ENCODE measurements at places on chromosomes 12 and 14.

DNA sequence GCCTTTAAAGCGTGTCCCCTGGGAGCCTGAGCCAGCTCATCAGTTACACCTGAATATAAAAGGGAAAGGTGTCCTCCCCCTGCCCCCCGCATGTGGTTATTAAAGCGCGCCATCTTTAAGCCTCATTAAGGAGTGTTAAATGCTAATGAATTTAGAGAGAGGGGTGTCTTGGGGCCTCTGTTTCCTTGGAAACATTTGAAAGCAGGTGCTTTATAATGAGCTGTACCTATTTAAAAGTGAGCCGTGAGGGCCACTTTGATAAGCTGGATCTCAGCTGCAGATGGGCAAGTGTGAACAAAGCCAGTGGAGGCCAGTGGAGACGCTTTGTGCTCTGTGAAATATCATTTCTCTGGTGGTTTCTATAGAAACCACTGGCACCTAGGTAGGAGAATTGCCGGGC, 84.0 kb downstream of the BEGAIN start:
- DNase-seq = no peak

GRCh38 chr12:124082687-124083086, 109.7 kb downstream of the ZNF664 start:
- DNase-seq = no peak

GRCh38 chr12:18570543-18570942, 167.3 kb downstream of the PLCZ1 start:
- DNase-seq = no peak

DNA sequence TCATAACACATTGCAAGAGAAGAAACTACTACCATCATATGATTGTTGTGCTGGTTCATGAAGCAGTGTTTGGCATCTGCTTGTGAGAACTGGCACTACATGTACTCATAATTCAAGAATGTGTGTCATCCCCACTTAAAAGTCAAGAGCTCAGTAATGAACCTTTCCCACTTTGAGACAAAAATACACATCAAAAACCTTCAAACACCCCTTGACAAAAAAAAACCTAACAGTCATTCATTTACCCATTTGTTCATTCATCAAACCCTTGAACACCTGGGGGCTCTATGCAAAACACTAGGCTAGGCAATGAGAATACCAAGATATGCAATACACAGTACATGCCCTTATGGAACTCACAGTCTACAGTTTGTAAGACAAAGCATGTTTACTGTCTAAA, 40.0 kb downstream of the KIF21A start:
- DNase-seq = no peak

GRCh38 chr12:16955083-16955657, 349.2 kb upstream of the LMO3 start:
- DNase-seq = no peak

DNA sequence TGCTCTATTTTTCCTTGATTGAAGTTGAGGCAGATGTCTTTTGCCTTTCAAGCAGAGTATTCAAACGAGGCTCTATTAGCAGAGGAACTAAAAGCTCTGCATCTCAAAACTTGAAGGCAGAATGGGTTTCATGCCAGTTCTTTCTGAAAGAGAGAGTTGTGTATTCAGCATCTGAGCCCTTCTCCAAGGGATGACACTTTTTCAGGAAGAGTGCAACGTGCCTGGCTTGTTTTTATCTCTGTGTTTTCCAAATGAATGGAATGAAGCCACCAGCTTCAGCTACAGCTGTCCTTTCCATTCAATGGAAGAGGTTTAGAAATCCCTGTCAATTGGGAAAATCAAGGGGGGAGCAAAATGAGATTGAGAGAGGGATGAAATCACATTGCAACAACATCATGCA, 14.6 kb downstream of the BEST3 start:
- peak; percentile 24 for DNase-seq

GRCh38 chr14:54890788-54891187, 11.8 kb downstream of the GCH1 start:
- no peak for DNase-seq

GRCh38 chr12:110102255-110102654, 21.9 kb upstream of the IFT81 start:
- no peak for DNase-seq

DNA sequence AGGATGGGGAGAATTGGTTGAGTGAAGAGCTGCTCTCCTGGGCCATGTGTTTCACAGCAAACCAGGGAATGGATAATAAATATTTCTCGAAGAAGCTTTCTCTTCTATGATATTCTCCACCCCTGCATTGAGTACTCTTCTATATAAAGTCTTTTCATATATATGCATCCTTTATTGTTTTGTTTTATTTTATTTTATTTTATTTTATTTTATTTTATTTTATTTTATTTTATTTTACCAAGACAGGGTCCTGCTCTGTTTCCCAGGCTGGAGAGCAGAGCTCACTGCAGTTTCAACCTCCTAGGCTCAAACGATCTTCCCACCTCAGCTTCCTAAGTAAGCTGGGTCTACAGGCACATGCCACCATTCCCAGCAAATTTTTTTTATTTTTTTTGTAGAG, 85.8 kb downstream of the SCN8A start:
- no peak for DNase-seq

- no peak for DNase-seq
Measured at GRCh38 chr12:87336814-87337336, 692.3 kb downstream of the C12orf50 start.

DNA sequence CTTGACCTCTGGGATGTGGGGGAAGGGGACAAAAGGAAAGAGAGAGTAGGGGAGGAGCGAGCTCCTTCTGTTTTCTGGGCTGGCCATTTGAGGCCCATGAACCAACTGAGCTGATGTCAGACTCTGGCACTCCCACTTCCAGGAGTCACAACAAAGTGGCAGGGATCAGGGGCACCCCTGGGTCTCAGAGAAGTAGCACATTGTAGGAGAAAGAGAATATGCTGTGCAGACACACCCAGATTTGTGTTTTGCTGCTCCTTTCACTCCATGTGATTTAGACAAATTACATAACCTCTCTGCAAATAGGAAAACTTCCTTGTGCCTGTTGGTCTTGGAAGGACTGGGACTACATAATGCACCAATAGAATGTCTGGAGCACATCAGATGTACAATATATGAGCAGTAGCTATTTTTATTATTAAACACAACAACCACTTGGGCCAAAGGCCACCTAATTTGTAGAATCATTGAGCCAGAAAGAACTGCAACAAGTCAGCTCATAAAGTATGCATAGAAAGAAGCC, 265.5 kb downstream of the ZFP36L1 start:
- no peak for DNase-seq

DNA sequence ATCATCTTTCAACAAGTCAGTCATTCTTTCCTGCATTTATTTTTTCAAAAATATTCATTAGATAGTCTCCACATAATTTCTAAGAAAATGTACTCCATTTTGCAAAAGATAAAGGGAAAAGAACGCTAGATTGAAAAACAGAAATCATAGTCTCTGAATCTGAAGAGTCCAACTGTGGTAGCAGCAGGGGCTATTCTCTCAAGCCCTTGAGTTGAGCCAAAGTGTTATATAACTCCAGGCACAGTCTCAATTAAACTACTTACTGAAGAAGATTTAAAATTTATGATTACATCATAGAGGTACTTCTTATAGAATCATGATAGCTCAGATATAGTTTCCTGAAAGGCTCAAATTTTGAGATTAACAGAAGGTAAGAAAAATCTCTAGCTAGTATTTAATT, 5.8 kb downstream of the LDHB start:
- no peak for DNase-seq

- no peak for DNase-seq
Measured at GRCh38 chr12:111434049-111434448, 28.3 kb downstream of the SH2B3 start.

- DNase-seq = no peak
Measured at GRCh38 chr14:69643430-69644200, 32.2 kb downstream of the SUSD6 start.

GRCh38 chr12:19388131-19388549, 51.2 kb upstream of the AEBP2 start:
- no peak for DNase-seq

DNA sequence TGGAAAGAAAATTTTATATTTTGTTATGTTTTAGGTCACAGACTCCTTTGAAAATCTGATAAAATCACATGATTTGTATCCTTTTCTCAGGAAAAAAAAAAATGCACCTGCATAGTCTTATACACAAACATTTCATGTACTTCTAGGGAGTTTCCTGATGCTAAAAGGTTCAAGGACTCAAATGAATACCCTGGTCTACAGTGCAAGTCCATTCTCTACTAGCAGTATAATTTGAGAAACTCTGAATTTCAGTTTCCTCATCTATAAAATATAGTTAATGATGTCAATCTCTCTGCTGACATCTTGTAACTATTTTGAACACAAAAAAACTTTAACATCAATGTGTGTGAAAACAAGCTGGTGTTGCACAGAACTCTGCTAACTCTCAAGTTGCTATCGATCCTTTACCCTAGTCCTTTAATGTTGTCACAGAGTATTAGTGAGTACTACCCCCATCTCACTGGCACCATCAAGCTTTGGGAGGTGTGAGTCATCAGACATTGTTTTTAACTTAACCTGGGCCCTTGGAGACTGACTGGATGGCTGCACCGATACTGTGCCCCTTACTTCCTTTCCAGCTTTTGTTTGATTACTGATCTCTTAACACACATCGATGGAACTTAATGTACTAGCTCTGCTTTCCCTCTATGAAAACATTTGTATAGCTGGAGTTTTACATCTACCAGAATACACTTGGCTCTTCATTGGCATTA, 251.9 kb upstream of the SOX5 start:
- no peak for DNase-seq

DNA sequence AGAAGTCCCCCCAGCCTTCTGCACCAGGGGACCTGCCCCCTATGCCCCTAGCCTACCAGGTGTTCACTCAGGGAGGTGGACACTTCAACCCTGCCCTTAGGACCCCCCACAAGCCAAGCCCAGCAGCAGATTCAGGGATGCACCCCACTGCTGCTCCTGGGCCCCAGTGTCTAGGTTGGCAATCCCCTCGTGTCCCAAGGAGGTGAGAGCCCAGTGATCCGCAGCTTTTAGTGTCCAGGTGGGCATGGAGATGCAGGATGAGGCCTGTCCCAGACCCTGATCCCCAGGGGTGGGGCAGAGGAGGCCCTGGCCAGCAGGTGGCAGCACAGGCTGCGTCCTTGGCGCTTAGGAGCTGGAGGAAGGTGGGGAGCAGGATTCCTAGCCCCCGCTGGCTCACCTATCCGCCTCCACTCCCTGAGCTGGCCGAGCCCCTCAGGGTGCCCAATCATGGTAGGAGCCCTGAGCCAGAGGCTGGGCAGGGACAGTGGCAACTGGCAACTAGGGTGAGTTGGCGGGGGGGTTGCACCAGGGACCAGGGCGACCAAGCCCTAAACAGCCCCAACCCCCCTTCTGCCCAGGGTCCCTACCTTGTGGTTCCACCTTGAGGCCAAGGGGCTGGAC, 4.1 kb downstream of the CKB start:
- peak; percentile 59 for DNase-seq

DNA sequence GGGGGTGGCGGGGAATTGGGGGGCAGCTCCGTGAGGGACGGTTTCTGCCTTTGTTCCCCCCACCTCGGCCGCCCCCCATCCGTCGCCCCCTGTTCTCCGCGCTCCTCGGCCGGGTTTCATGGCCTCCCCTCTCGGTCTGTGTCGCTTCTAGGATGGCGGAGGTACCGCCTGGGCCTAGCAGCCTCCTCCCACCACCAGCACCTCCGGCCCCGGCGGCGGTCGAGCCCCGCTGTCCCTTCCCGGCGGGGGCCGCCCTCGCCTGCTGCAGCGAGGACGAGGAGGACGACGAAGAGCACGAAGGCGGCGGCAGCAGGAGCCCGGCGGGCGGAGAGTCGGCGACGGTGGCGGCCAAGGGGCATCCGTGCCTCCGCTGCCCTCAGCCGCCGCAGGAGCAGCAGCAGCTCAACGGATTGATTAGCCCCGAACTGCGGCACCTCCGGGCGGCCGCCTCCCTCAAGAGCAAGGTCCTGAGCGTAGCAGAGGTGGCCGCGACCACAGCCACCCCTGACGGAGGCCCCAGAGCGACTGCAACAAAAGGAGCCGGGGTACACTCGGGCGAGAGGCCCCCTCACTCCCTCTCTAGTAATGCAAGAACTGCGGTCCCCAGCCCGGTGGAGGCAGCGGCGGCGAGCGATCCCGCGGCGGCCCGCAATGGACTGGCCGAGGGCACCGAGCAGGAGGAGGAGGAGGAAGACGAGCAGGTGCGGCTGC, 575 bp downstream of the NAA30 start:
- DNase-seq = peak; percentile 44

GRCh38 chr12:50519353-50519752, 14.6 kb downstream of the DIP2B start:
- DNase-seq = no peak

- DNase-seq = no peak
Measured at GRCh38 chr12:92602476-92602875, 100.3 kb upstream of the PLEKHG7 start.

- no peak for DNase-seq
Measured at GRCh38 chr12:61542551-61542950, 717.7 kb upstream of the USP15 start.

DNA sequence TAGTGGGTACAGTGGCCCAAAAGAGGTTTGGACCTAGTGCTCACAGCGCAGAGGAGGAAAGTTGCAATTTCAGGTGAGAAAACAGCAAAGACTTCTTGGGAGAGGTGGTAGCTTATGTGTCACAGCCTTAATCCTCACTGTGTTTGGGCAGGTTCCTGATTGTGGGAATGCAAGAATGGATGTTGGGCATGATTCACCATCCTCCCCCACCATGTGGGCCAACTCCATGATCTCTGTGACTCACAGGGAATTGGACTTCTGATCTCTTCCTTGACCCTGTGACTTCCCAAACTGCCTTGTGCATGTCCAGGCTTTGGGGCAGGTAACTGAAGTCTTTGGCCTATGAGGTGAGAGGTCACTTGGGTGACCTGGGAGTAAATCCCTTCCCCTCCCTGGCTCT, 1.8 kb upstream of the CHST11 start:
- no peak for DNase-seq

DNA sequence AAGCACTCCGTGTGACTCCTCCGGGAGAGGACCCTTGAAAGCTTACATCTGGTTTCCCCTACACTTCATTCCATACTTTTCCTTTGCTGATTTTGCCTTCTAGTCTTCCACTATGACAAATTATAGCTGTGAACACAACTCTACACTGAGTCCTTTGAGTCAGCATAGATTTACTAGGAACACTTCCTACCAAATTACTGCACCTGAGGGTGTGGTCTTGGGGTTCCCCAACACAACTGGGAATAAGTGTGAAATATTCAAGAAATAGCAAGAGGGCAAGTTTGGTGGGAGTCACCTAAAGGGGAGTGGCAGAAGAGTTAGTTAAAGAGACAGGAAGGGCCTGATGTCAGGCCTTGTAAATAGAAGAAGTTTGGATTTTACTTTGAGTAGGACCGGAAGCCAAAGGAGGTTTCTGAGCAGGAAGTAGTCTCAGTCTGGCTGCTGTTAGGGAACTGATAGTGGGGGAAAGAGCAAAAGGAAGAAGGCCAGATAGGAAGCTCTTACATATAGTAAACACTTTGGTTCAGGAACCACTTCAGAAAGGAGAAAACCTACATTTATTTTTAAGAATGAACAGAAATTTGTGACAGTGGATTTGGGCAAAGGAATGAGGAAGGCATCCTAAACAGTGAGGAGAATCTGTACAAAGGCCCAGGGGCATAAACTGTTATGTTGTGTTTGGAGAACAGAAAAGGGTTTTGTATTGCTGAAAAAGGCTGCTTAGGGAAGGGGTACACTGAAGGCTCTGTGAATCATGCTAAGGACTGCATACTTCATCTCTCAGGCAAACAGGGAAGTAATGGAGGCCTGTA, 14.2 kb downstream of the SEL1L start:
- no peak for DNase-seq

All from hippocampal formation (tissue), 2 donors.